ENCODE measurements at places on chromosomes 16 and 17. TPM values are rescaled to one million over a fixed set of nuclear protein-coding genes. Genes with fewer than 3 reads are reported as not detected.

GRCh38 chr16:49754495-49755312, 101.2 kb downstream of the ZNF423 start:
- no peak for DNase-seq

DNA sequence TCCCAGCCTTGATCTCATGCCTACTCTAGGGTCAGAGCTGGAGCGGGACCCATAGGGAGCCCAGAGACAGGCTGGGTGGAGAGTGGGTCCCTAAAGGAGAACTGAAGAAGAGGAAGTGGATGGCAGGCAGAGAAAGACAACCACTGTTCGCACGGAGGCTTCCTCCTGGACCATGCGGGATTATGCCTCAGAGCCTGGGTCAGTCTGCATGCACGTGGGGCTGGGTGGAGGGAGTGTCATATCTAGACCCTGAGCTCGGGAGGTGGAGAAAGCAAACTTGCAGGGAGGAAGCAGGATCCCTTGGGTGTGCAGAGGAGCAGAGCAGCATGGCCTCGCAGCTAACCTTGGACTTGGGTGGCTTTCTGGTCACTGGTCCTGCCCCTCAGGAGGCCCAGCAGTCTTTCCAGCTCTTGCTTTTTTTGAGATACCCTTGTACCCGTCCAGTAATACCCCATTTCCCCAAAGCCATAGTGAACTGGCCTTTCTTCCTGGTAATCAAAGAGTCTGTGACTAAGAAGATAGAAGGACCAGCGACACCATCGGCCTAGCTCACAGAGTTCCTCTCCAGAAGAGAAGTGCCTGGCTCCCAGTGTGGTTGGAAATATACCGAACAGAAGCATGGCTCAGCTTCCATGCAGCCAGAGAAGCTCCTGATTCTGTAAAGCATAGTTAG, 344.2 kb downstream of the CPPED1 start:
- DNase-seq, result peak; percentile 49

DNA sequence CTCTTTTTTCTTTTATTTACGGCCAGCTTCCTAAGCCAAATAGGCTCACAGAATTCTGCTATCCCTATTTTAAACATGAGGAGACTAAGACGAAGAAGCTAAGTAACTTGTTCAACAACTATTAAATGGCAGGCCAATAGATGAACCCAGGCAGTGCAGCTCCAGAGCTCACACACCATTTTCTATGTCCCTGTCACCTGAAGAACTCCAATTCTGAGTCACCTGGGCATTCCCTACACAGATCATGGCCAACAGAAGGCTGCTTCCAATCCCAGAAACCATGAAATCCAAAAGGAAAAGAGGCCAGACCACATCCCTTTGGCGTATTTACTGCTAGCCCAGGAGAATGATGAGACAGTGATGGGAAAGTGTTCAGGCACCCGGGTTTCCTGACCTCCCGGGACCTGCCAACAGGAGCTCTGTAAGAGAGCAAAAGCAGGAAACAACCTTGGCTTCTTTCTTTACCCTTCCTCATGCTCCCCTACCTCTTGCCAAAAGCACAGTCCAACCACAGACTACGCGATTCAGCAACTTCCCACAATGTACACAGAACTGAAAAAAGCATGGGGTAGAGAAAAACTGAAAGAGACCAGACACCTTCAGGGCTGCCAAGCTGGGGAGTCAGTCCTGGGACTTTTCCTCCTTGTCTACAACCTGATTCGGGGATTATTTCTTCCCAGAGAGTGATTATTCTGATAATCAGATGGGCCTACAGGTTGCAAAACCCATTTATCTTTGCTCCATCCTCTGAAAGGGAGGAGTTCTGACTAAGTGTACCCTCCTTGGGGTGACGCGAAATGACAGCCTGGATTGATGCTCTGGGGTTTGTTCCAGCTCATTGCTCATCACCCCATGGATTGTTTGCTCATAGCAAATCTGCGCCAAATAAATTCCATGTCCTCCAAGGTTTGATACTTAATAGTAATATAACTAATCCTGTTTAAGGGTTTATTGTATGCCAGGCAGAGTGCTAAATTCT, 47.8 kb upstream of the HAS3 start:
- peak; percentile 37 for DNase-seq

- no peak for DNase-seq
Measured at GRCh38 chr16:26026709-26027450, 335.1 kb downstream of the HS3ST4 start.

GRCh38 chr17:42053731-42054500, 3.5 kb upstream of the C17orf113 start:
- DNase-seq, result no peak

The CYGB gene
- total RNA-seq, result 5.9 TPM

DNA sequence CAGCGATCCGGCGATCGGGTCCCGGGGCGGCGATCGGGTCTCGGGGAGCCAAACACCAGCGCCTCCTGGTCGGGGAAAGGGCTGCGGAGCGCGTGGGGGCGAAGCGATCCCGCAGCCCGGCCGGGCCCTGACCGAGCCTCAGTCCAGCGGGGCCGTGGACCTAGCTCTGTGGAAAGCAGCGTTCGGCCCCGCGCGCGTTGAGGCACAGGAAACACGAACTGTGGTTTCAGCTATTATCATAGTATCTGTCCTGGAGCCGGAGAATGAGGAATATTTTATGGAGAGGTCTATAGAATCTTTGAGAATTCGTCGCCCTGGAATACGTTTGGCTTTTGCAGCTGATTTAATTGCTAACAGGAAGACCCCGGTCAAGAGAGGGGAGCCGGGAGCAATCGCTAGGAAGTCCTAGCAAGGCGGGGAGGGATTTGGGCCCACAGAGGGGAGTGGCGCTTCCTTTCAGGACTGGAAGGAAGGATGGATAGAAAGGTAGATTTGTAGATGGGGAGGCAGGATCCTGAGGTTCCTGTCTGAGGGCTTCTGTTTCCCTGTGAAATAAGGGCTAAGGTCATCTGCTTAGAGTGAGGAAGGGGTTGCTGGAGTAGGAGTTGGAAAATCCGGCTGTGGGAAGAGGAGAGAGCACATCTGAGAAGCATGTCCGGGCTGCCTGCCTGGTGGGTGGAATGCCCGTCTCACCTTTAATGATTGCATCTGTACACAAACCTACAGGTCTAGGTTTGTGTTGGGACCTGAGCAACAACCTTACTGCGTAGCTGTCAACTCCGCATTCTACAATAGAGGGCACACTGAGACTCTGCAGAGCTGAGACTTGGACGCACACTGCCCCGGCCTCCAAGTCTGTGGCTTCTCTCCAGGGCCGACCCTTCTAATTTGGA, 770 bp downstream of the CCNF start:
- DNase-seq, result no peak

DNA sequence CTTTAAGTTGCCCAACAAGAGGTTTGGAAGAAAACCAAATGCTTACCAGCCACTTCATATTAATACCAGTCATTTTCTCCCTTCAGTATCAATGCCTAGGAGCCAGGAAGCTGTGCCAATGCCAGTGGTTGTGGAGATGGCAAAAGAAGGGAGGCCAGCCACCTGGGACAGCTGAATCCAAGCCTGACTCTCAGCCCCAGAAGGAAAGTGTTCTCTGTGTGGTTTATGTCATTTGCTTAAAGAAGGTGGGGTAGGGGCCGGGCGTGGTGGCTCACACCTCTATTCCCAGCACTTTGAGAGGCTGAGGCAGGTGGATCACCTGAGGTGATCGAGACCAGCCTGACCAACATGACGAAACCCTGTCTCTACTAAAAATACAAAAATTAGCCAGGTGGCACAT, 13.4 kb downstream of the C17orf78 start:
- no peak for DNase-seq

The SLC35G6 gene
- total RNA-seq, result not detected

DNA sequence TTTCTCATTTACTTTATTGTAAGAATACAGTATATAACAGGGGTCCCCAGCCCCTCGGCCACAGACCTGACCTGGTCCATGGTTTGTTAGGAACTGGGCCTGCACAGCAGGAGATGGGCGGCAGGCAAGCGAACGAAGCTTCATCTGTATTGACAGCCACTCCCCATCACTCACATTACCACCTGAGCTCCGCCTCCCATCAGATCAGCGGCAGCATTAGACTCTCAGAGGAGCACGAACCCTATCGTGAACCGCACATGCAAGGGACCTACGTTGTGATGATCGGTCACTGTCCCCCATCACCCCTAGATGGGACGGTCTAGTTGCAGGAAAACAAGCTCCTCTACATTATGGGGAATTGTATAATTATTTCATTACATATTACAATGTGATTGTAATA, 410.6 kb downstream of the SLC39A11 start:
- DNase-seq, result no peak

- no peak for DNase-seq
Measured at GRCh38 chr17:33013596-33014375, 22.1 kb downstream of the SPACA3 start.

DNA sequence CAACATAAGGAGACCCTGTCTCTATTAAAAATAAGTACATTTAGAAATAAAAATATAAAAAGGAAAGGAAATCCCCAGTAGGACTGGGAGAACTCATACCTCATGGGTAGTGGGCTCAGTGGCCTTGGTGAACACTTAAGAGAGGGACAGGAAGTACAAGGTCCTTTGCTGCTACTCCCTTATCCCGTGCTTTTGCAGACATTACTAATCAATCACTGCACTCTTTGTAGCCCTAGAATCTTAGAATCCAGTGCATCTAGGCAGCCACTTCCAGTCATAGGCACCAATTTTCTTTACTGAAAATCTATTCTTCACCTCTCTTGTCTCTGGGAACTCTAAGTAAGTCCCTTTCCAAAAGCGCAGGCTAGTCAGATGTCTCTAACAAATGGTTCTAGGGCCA, 183.1 kb downstream of the SNX29 start:
- DNase-seq, result no peak

DNA sequence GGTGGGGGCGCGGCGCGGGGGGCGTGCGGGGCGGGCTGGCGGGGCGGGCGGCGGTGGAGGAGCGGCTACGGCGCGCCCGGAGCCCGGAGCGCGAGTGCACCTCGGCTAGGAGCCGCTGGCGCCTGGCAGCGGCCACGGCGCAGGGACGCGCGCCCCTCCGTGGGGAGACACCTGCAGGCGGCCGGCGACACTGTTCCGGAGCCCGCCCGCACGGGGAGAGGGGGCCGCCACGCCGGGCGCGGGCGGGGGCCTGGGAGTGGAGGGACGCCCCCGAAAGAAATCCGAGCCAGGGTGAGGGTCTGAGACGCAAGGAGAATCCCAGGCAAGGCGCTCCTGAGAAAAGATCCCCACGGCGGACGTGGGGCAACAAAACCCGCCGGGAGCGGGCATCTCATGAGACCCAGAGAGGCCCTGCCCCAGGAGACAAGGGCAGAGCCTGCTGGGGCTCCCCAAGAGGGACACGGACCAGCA, at the start of gene GSG1L:
GSG1L (minus strand) TSS at position 124 of the 471 bp plus-strand sequence. CDS start 290 bp downstream, outside the sequence.
- no peak for DNase-seq

The KCNAB3 gene
- total RNA-seq, result 0.48 TPM

The AKTIP gene
- total RNA-seq, result 39.3 TPM

GRCh38 chr16:25785361-25785760, 93.6 kb downstream of the HS3ST4 start:
- DNase-seq, result no peak

The ELMO3 gene
- total RNA-seq, result 1.1 TPM

DNA sequence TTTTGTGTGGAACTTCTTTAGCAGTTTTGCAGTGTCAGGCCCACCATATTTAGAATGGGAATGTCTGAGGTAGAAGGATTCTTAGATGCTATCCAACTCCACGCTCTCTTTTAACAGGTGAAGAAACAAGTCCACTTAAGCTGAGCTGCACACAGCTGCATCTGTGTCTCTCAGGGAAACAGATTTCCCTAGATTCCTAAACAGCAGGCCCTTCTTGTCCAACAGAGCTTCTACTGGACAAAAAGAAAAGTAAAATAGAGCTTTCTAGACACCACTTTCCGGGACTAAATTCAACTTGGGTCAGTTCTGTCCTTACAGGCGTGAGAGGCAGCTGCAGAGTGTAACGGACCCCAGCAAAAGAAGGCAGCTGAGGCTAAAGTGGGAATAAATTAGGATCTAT, 51.7 kb downstream of the SNX11 start:
- DNase-seq, result no peak

- no peak for DNase-seq
Measured at GRCh38 chr16:67456391-67457081, 24.4 kb downstream of the ATP6V0D1 start.

DNA sequence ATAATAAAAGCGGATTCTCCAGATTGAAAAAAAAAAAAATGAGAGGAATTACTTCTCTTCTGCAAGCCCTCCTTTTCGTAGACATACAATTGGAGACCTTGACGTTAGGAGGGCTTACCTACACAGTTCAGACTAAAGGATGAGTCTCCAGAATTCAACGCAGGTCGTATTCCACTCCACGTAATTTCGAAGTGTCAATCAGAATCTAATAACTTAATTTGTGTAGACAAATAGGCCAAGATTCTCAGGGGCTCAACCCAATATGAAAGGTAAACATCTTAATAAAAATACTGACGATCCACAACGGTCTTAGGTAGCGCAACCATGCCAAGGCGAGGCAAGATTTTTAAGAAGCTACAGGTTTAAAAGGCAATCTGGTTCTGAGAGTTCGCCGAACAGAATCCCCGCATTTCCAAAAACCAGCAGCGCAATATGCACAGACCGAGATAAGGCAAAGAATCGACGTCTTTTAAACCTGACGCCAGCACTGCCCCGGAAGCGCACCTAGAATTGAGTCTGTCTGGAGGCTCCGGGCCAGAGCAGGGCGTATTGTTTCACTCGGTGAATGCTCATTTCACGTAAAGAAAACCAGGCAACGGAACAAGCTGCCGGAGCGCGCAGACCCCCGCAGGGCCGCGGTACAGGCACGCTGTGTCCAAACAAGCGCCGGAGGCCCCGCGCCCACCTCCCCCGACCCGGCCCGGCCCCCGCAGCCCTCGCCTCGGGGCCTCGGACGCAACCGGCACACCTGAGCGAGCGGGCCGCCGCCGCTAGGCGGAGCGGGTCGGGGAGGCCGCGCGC, 623 bp downstream of the MBTPS1 start:
- peak; percentile 38 for DNase-seq

DNA sequence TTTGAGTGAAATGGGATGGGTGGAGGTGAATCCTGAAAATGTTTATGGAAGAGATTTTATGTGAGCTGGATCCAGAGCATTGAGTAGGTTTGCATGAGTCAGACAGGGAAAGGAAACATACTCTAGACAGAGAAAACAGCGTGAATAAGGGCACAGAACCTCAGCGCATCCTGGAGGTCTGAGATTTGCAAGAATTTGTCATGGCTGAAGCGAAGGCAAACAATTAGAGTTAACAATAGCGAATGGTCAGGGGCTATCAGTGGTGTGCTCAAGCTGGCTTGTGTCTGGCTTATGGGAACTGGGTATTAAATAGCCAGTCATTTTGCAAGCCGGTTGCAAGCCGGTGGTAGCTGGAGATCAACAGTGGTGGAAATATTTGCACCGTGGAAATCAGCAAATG, 36.4 kb downstream of the MAP2K6 start:
- DNase-seq, result no peak

GRCh38 chr16:86901483-86901882, 323.1 kb downstream of the FOXL1 start:
- DNase-seq, result no peak

The ITGB4 gene
- total RNA-seq, result 125 TPM

- DNase-seq, result no peak
Measured at GRCh38 chr16:55824473-55825000, 8.4 kb downstream of the CES1 start.
